ENCODE measurements at places on chromosomes 3 and 15.

DNA sequence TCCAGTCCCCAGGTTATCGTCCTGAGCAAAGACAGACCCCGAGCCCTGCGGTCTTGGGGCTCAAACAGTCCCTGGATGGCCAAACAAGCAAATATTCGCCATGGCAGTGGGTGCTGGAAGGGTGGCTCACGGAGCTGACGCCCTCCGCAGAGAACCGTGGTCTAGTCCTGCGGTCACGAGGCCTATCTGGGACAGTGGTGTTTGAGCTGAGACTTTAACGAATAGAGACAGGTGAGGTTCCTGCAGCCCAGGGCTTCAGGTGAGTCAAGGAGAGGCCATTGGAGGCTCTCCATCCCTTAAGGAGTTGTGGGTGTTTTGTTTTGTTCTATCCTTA, 399 bp upstream of the SUCLG2 start:
- DNase-seq: no peak

DNA sequence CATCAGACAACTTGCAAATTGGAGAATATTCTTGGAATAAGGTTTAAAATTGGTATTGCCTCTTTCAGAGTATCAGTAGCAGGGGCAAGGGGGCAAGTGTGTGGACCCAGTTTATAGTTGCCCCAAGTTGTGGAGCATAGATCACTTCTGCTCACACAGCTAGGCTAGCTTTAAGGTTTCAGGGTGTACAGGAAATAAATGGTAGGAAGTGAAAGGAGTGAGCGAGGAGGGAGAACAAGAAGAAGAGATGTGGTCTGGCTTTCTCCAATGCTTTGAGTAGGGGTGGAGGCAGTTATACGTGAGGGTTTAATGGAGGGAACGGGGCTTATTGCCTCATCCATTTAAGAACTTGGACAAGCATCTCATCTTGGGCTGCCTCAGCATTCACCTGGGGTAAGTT, 290.0 kb upstream of the CFAP20DC start:
- no peak for DNase-seq

GRCh38 chr3:19202303-19202702, 54.0 kb downstream of the KCNH8 start:
- no peak for DNase-seq

GRCh38 chr15:80228959-80229610, 22.9 kb downstream of the CTXND1 start:
- no peak for DNase-seq

GRCh38 chr3:119717520-119717919, 14.7 kb downstream of the CFAP91 start:
- DNase-seq: peak; percentile 48

- DNase-seq: no peak
Observed at GRCh38 chr15:52520421-52520820, 8.3 kb downstream of the MYO5A start.

- peak; percentile 21 for DNase-seq
Observed at GRCh38 chr15:88710027-88710715, 71.4 kb downstream of the ISG20 start.

DNA sequence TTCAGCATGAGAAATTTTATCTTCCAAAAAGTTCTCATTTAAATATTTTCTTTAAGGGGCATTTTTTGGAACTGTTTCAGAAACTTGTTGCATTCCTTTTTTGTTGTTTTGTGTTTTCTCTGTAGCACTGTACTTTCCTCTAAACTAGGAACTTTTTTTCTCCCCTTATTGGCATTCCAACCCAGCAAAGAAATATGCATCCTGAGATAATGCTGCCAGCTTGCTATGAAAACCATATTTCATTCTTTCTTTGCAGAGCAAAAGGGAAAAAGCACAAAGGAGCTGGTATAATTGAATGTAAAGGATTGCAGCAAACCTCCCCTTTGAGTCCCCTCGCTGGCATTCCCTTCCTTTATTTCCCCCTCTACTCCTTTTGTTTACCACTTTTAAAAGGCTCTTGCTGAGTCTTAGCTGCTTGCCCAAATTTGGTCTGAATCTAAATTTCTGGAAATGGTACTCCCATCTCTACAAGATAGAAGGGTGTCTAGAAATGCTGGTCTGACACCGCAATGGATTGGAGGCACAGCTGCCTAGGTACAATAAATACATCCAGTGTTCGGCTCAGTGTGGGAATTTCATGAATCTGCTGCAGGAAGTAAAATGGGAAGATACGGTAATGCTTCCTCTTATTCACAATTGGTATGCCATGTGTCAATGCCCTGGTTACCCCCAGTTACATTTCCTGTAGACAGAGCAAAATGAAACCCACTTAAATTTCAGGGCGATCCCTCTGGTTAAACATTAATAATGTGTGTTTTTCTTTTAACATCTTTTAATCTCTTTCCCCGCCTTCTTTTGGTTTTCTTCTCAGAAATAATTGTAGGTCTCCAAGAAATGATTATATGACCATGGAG, 156.6 kb downstream of the MEIS2 start:
- peak; percentile 51 for DNase-seq

DNA sequence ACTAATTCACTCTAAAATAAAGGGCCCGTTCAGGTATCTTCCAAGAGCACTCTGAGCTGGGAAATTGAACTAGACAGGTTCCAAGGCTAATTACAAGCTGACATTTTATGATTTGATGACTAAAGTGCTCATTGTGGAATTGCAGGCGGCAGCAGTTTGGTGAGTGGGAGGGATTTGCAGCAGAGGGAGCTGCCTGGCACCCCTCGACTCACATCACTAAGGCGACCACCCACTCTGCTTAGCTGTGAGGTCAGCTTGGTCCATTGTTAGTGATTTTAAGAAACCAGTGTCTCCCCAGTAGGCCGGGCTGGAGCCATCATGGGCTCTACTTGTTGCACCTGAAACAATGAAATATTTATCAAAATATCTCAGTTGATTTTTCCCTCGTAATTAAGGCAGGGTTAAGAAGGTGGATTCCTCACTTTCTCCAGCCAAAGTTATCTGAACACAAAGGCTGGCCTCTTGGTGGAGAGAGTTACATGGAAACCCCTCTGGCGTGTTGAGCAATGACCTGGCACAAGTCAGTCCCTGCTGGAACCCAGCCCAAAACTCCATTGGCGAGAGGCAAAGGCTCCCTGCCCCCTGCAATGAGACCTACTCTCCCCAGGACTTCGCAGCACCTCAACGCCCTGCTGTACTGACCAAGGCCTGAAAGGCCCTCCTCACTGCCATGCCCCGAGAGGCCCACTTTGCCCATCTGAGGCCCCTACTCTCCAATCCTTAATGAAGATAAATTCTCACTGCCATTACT, 65.0 kb upstream of the ATP2B2 start:
- no peak for DNase-seq

DNA sequence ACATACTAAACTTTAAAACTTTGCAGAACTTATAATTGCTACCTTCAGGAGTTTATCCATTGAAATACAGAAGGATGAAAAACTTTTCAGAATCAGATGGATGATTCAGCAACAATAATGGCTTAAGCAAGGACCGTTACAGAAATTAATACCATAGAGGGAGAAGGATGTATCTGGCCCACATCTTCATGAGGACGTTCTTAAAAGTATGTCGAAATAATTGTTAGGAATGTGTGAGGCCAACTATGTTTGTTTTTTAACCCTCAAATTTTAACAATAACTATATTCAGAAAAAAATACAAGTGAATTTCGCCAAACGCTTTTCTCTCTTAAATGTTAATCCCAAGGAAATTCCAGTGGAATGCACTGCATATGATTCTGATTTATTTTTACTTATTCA, 105.2 kb upstream of the EPHA3 start:
- DNase-seq: no peak
